T-helper 9 cell (primary cell): ENCODE measurements at places on chromosomes 5 and 9.

DNA sequence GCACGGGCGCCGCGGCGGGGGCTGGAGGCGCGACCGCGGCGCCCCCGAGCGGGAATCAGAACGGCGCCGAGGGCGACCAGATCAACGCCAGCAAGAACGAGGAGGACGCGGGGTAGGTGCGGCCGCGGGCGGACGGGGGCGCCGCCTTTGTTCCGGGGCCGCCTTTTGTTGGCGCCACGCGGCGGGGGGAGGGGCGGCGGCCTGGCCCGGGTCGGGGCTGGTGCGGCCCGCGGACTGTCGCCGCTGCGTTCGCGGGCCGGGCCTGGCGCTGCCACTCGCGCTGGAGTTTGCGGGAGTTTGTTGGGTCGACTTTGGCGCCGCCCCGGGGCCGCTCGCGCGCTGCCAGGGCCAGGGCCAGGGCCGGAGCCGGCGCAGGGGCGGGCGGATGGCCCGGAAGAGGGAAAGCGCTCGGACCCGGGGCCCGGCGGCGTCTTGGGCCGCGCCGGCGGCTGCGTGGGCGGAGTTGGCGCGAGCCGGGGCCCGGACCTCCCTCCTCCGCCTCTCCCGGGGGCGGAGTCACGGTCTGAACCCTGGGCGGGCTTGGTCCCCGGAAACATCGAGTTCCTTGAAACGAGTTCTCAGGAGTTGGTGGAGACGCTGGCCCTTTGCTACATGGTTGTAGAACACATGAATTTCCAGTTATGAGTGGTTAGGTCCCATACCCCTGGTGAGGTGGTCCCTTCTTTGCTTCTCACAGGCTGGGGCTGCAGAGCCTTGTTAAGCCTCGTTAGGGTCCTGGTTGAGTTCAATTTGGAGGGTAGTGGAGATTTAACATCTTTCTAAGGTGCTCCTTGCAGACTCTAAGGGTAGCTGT lies 809 bp downstream of the HNRNPAB start:
- DNase-seq: peak; percentile 60

DNA sequence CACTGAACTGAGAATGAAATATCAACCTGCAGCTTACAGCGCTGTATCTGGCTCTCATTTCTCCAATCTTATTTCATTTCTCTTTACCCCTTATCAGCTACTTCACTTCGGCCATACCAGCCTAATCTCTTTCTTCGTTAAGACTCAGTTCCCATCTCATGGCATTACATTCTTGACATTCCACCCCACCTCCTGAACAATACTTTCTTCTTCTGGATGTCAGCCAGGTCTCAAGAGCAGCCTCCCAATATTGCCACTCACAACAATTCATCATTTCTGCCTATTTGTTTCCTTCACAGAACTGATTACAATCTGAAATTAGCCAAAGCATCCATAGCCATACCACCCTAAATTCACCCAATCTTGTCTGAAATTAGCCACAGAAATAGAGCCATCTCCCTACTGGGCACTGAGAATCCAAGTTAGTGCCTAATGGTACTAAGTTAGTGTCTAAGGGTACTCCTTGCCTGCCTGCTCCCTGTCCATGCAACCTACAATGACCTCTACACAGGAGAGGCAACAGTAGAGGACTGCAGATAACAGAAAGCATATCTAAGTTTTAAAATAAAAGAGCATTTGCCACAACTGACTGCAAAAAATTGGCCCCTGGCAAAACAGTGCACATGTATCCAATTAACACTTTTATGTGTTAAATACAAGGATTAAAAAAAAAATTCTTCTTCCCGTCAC lies 35.2 kb downstream of the SETX start:
- no peak for DNase-seq

DNA sequence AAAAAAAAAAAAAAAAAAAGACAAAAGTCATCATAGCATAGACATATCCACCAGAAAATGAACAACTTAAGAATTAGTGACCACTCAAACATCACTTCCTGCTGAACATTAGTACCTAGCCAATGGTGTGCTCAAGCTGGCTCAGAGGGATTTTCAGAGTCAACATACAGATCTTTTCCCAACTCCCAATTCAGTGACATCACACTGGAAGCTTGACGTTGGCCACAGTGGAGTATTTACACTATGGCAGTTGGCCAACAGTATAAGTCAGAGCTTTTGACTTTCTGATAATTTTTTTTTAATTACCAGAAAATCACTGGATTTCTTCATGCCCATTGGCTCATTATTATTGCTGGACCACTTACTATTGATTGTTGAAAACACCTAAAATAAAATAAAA lies 383.5 kb downstream of the ARHGEF28 start:
- no peak for DNase-seq

- DNase-seq: no peak
These were observed 11.8 kb downstream of the FAM163B start for GRCh38 chr9:133597316-133597957.

GRCh38 chr5:16540421-16540820 lies 74.8 kb upstream of the ZNF622 start:
- no peak for DNase-seq
